ENCODE measurements at places on chromosomes 13 and 19. TPM values are rescaled to one million over a fixed set of nuclear protein-coding genes. Genes with fewer than 3 reads are reported as not detected.

DNA sequence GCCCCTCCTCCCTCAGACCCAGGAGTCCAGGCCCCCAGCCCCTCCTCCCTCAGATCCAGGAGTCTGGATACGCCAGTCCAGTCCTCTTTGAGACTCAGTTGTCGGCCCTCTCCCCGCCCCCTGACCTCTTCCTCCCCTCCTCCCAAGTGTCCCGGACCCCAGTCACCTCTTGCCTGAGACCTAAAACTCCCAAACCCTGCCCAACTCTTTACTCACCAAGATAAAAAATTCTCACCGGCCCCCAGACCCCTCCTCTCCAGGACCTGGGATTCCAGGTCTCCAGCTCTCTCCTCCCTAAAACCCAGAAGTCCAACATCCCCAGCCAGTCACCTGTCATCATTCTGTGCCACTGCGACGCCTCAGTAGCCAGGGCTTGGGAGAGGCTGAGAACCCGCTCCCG lies 1.4 kb upstream of the HSD17B14 start:
- H3K27me3 ChIP-seq, result no peaks in the 10 kb centered on the region
- no peak for DNase-seq
- peak overlapping the region; percentile 64 for H3K27ac ChIP-seq
- no peaks in the 10 kb centered on the region for H3K36me3 ChIP-seq
- H3K4me1 ChIP-seq, result peaks cover 10% of the 10 kb centered on the region
- no peak overlapping the region for H3K4me3 ChIP-seq

DNA sequence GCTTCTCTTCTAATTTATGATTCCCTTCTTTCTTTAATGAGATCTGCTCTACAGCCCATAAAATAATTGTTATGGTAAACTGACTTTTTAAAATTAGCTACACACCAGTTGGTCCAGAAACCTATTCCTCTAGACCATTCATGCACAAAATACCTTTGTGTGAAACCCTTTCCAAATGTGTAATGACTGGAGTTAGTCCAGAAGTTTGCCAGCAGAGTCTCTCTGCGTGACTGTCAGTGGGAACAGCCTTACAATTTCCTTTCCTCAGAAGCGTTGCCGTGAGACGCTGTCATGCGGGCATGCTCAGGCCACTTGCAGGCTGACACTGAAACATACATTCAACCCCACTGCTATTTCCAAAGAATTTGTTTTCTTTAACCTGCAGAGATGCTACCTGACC lies 965.2 kb downstream of the PCDH9 start:
- no peak for DNase-seq
- H3K4me1 ChIP-seq, result no peaks in the 10 kb centered on the region
- no peak overlapping the region for H3K27ac ChIP-seq

DNA sequence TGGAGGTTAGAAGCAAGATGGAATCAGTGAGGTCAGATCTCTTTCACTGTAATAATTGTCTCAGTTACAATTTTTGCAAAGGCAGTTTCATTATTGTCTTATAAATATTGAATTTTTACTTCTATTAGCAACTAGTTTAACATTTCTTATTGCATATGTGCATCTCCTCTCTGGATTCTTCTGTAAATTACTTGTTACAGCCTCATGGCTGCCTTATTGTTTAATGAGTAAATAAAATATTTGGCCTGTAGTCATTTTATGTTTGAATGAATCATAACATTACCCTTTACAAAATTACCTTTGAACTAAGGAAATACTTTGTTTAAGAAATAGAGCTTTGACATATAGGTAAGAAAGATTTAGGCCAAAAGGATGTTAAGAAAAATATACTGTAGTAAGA lies 212.4 kb downstream of the SLITRK6 start:
- H3K27ac ChIP-seq, result no peak overlapping the region
- no peak overlapping the region for H3K4me3 ChIP-seq
- no peak for DNase-seq

- H3K27ac ChIP-seq, result peak overlapping the region; percentile 58
- no peaks in the 10 kb centered on the region for H3K36me3 ChIP-seq
- H3K27me3 ChIP-seq, result no peaks in the 10 kb centered on the region
Observed at GRCh38 chr13:46184277-46184699, 2.3 kb upstream of the LCP1 start.

DNA sequence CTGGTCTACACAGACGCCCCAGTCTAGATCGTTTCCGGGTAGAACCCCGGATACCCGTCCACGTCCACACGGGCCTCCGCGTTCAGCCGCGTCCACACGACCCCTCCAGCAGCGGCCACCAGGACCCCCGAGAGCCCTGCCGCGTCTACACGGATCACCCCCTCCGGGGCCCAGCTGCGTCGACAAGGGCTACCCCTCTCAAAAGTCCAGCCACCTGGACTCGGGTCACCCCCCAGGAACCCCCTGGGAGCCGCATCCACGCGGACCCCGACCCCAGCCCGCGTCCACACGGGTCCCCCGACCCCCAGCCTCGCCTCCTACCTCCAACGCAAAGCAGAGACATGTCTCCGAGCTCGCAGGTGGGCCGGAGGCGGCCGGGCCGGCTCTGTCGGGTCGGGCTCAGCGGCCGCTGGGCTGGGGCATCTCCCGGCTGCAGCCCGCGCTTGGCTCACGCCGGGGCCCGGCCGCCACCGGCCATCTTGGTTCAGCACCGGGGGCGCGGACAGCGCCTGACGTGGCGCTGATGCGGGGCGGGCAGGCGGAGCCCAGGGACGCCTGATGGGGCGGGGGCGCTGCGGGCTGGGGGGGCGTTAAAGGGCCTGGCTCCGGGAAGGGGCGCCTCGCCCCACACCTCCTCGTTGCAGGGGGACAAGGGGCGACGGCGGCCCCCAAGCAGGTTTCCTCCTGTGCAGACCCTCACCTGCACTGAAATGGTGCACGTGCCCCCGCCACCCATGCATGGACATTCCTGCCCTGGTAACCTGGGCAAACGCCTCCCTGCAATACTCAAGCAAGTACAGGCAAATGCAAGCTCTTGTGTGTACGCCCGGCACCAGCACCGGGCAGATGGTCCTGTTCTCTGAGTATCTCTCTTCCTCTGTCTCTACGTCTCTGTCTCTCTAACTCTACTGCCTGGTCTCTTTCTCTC lies at the start of gene UNC13A:
Gene UNC13A (minus strand): TSS at position 498 of the 928 bp plus-strand sequence. CDS start 155 bp downstream, at position 343.
- no peaks in the 10 kb centered on the region for H3K36me3 ChIP-seq
- peak; percentile 13 for DNase-seq
- H3K27me3 ChIP-seq, result peaks cover 76% of the 10 kb centered on the region
- H3K4me1 ChIP-seq, result peaks cover 20% of the 10 kb centered on the region

GRCh38 chr19:16457195-16457953 lies 14.4 kb downstream of the EPS15L1 start:
- peak overlapping the region; percentile 49 for H3K27ac ChIP-seq
- H3K4me1 ChIP-seq, result peaks cover 43% of the 10 kb centered on the region
- H3K27me3 ChIP-seq, result no peaks in the 10 kb centered on the region
- no peak overlapping the region for H3K4me3 ChIP-seq
- DNase-seq, result no peak

- no peak overlapping the region for H3K27ac ChIP-seq
- no peaks in the 10 kb centered on the region for H3K27me3 ChIP-seq
- peak; percentile 29 for DNase-seq
- H3K4me1 ChIP-seq, result peaks cover 4% of the 10 kb centered on the region
Observed at GRCh38 chr19:51166846-51167490, 24.9 kb downstream of the SIGLEC7 start.

The FLT1 gene
- total RNA-seq, result 3.8 TPM

The KIR2DL4 gene
- total RNA-seq, result not detected
